ENCODE measurements at places on chromosomes 7 and 10.

DNA sequence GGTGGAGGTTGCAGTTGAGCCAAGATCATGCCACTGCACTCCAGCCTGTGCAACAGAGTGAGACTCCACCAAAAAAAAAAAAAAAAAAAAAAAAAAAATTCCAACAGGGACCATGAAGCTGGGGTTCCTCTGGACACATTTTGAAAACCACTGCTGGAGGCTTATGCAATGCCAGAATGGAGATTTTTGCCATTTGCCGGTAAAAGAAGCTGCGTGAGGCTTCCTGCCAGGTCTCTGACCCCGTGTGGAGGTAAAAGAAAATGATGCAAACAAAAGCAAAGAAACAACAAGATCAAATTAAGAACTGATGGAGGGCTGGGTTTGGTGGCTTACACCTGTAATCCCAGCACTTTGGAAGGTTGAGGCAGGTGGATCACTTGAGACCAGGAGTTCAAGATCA is 30.5 kb upstream of the PDZD8 start:
- no peak for DNase-seq

DNA sequence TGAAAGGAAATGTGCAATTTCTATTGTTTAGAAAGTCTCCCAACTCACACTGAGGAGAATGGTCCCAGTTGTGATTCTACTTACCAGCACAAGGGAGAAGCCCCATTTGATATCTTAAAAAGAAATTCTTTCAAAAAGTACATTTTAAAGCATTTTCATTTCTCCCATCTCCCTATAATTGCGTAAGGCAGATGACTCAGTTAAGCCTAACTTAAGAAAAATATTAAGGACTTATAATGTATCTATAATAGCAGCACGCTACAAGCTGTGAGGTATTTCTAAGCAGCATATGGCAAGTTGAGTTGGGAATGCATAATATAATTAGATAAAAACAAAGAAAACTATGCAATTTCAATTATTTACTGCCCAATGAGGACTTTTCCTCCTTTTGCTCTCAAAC is 8.5 kb upstream of the NRCAM start:
- no peak for DNase-seq

- peak; percentile 60 for DNase-seq
Measured at GRCh38 chr7:112869111-112869774, 79.0 kb upstream of the TMEM168 start.

GRCh38 chr7:156019308-156019707 is 207.0 kb upstream of the SHH start:
- no peak for DNase-seq

- no peak for DNase-seq
Measured at GRCh38 chr7:73668103-73668885, 663 bp downstream of the VPS37D start.

- no peak for DNase-seq
Measured at GRCh38 chr7:105354383-105354782, 34.3 kb downstream of the SRPK2 start.

DNA sequence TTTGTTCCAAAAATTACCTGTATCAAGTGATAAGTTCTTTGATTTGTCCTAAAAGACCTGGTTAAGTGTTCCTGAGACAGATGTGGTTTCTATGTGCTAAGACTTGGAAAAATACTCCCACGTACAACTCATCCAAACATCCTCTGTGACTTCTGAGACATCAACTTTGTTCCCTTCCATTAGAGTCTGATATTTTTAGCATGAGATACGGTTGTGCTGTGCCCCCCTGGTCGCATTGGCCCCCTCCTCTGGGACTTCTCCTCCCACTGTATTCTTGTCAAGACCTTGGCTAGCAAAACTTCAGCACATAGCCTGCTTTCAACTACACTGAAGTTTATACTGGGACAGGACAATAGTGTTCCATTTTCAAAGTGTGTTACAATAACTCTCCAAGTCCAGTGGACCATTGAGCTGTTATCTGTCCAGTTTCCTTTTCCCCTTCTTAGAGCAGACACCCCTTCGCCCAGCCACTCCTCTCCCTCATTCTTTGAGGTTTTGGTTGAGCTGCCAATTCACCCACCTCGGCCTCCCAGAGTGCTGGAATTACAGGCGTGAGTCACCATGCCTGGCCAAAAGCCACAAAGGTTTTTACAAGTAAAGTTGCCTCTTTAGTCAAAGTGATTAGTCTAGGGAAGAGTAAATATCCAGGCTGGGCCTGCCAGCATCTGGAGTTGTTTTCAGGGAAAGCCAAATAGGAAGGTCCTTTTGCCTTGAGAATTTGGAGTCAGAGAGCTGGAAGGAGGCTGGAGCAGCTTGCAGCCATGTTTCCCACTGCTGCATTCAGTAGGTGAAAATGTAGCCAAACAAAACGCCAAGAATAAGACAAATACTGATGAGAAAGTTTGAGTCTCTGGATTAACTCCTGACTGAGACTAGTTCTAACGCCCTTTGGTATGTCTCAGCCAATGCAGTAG is 17.8 kb upstream of the PDLIM1 start:
- DNase-seq: no peak

GRCh38 chr7:121083790-121084251 is 95.3 kb downstream of the CPED1 start:
- no peak for DNase-seq

- DNase-seq: peak; percentile 11
Measured at GRCh38 chr7:115066050-115066449, 144.2 kb downstream of the MDFIC start.

GRCh38 chr10:118596426-118597124 is 1.1 kb upstream of the PRLHR start:
- no peak for DNase-seq

DNA sequence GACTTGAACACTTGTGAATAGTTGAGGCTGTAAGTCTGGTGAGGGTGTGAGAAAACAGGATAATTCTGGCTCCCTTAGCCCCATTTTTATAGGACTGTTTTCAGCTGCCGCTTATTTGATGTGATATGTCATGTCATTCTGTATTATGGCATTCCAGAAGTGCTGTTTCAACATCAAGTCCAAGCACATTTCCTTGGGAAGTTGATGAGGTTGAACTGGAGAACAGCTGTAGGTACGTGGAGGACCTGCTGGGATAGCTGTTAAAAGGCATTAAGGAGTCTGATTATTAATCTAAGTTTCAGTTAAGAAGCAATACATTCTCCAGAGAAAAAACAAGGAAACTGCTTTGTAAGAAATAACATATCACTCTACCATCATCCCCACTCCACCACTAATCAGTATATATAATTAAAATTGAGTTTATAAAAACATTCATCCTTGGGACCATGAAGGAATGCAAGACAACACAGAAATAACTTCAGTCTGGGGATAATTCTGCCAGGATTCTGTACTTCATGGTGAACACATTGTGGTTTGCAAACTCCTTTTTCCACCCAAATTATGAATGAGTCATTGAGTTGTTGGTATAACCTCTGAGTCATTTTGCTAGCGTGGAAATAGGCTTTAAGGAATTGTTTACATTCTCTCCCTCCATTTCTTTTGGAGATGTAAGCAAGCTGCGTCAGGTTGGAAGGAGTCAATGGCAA is 39.9 kb upstream of the TMEM229A start:
- DNase-seq: no peak

- DNase-seq: peak; percentile 82
Measured at GRCh38 chr7:5699467-5700384, 81.7 kb downstream of the RNF216 start.

- no peak for DNase-seq
Measured at GRCh38 chr10:91774571-91774970, 23.7 kb upstream of the TNKS2 start.

DNA sequence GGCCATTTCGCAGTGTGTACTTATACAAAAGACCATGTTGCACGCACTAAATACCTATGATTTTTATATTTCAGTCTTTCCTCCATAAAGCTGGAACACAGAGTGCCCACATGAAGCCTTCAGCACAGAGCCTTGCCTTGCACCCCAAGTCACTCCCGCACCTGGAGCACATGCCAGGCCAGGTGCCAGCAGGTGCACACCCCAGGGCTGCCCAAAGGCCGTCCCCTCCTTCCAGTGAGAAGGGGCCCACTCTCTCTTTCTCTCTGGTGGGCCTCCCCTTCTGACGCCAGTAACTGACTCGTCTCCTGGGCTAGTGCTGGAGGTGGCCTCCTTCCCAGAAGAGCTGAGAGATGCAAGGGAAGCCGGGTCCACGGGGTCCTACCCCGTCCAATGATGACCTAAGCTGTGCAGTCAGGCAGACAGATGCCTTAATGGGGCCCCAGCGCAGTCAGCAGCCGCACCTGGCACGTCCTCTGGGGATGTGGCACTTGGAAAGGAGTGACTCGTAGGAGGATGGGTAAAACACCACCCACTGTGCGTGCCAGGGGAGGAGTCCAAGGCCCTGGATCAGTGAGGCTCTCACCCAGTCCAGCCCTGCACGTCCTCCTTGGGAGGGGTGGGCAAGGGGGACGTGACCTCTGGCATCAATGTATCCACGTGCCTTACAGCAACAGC is 17.7 kb upstream of the SHH start:
- no peak for DNase-seq

GRCh38 chr10:61063901-61064300 is 119.9 kb upstream of the RHOBTB1 start:
- no peak for DNase-seq

DNA sequence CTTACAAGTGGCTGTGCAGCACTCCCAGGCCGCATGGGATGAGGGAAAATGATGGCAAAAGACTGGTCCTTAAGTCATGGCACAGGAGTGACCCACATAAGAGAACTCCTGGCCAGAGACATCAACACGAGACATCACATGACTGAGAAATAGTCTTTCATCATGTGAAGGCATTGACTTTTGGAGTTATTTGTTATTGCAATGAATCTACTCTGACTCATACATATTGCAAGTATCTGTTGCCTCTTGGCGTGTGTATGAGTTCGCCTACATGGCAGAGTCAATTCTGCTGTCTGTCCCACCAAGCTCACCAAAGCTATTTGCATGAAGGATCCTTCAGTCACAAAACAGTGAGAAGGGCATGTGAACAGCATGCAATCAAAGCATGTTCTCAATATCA is 59.7 kb upstream of the HABP2 start:
- DNase-seq: no peak

DNA sequence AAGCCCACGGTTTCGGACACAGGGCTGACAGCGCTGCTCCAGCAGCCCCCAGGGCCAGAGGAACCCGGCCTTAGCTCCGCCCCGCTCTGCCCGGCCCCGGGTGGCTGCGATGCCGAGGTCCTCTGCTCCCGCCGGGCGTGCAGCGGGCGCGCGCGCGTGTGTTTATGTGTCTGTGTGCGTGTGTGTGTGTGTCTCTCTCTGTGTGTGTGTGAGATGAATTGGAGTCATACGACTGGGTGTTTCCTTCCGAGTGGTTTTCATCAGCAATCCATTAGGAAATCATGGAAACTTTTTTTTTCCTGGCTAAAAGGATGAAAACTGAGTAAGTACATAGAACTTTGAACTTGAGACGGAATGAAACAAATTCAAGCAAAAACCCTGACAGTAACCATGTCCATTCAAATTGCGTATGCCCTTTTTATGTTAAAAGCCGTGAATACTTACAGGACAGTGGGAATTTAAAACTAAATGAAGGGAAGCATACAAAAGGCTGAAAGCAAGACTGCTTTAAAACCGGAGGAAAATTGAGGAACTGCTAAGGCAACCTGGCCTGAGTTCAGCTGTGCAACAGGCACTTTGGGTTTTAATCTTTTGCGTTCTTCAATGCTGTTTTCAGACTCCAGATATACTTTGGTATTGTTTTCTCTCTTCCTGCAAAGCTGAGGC is at the start of gene CPED1:
CPED1 (plus strand) TSS at position 121 of the 666 bp plus-strand sequence. CDS start 911 bp downstream, outside the sequence.
- DNase-seq: peak; percentile 28

- DNase-seq: peak; percentile 60
Measured at GRCh38 chr7:142880876-142881505, 4.6 kb downstream of the TRPV6 start.

DNA sequence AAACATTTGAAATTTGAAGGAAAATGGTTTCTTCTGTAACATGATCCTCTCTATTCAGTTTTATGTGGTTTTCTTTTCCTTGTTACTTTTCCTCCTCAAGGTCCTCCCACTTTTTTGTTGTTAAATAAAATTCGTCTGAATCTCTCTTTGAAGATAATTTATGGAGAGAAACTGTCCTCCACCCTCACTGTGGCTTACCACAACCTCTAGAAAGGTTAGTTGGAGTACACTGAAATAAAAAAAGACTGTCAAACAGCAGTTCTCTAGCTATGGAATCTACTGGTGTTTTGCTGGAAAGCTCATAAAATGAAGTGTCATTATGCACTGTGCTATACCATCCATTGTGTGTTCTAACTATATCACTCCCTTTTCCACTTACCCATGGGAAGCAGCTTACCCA is 189.4 kb downstream of the HDAC9 start:
- DNase-seq: no peak

DNA sequence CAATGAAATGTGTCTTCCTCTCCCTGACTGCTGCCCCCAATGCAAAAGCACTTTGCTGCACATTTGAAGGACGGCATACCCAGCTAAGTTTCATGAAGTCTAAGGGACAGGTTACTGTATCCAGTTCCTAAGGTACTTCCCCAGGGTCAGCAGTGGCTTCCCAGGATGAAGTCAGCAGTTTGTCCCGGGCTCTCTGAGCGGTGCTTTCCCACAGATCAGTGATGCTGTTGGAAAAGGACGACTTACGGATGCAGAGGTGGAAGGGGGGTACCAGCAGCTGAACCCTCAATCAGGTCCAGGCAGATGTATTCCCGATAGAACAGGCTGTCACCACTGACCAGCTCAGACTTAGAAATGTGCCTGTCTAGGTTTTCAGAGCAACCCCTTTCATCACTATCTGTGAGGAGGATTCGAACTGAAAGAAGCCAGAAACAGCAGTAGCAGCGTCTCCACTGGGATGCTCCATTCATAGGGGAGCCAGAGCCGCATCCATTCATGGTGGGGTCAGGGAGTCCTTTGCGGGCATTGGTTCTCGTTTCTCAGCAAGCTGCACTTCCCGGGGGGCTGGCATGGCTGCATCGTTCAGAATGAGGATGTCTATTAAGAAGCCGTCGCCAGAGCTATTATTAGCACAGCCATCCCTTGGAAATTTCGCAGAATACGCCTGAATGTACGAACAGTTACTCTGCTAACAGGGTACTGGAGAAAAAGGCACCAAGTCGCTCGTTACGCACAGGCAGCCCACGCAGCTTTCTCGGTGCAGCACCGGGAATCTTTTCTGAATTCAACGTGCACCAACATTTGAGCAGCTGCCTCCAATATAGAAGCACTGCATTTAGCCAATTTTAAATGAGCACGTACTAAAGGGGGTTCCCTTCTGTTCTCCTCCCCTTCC is 303.7 kb downstream of the PRPF18 start:
- no peak for DNase-seq

DNA sequence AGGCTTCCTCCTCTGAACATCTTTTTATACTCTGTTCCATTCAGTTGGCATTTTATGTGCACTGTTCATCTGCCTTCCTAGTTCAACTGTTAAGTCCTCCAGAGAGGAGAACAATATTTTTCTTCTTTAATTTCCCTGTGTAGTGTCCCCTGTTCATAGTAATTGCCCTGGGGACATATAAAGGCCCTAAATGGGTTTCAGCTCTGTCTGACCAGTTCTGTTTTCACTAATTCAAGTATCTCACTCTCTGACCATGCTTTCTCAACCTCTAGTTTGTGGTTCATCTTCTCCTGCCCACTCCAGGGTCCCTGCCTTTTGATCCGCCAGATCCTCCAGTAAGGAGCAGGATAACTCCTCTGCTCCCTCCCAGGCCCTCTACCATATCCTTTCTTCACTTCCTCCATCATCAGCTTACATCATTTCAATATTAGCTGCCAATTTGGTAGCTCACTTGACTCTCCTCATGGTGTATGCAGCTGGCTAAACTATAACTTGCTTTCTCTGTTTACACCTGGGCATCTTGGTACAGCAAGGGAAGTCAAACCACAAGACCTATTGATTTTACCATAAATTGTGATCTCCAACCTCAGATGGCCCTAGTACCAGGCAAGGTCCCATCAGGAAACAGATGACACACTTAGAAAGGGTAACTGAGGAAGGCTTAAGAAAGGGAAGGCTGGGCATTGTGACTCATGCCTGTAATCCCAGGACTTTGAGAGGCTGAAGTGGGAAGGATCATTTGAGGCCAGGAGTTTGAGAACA is 17.7 kb upstream of the C10orf67 start:
- DNase-seq: no peak

Measured in CD4-positive, alpha-beta T cell treated with Interleukin-1 beta for 1 hour (primary cell).